ENCODE measurements at places on chromosomes 7 and 10.

DNA sequence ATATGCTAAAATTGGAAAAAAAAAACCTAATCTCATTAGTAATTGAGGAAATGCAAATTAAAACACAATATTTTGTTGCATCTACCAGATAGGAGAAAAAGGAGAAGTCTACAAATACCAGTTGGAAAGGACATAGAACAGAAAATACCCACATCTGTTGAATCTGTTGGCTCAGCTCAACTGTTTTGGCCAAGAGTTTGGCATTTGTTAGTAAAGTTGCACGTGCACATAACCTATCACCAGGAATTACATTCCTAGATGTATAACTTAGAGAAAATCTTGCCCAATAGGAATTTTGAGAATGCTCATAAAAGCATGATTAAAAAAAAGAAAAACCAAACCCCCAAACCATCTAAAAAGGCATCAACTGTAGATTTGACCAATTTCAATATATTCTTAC lies 282.1 kb upstream of the BMPER start:
- DNase-seq, result no peak

DNA sequence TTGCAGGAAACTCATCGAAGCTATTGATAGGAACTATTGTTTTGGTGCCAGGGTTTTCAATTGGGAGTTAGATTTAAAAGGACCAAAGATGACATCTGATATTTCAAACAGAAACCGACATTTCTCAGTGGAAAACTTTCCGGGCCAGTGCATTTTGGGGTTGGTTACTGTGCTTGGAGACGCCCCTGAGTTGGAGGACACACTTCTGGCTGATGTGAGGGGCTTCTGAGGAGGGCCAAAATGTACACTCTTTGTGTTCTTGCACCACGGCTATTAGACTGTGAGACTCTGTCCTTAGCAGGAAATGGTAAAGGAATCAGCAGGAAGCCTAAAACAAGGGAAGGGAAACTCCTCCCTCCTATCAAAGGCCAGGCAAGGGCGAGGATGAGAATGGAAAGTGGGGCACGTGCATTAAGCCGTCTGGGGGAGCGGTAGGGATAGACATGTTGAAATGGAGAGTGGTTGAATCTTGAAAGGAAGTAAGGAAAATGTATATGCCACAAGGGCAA lies 1.8 kb upstream of the SRGN start:
- no peak for DNase-seq

- no peak for DNase-seq
These were observed 107.7 kb downstream of the GRID1 start for GRCh38 chr10:86258941-86259340.

GRCh38 chr7:99833289-99833877 lies 5.6 kb downstream of the CYP3A43 start:
- DNase-seq, result no peak

GRCh38 chr10:31317652-31318381 lies 1.2 kb upstream of the ZEB1 start:
- peak; percentile 63 for DNase-seq

GRCh38 chr7:145219461-145219860 lies 383.6 kb upstream of the TPK1 start:
- DNase-seq, result no peak

DNA sequence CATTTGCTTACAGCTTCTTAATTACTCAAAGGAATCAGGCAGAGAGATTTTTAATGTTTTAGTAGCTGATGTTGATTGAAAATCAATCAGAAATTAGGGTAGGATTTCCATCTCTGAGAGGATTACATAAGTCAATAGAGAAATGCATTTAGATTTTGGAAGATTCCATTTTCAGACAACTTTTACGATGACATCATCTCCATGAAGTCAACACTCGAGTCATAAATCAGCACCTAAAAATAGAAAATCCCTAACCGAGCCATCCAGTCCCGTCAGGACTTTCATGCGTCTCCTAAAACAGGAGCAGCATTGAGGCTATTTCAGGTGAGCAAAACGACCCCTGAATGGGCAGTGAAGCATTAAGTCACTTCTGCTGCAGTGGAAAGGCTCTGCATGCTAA lies 279.7 kb upstream of the RNF32 start:
- no peak for DNase-seq

DNA sequence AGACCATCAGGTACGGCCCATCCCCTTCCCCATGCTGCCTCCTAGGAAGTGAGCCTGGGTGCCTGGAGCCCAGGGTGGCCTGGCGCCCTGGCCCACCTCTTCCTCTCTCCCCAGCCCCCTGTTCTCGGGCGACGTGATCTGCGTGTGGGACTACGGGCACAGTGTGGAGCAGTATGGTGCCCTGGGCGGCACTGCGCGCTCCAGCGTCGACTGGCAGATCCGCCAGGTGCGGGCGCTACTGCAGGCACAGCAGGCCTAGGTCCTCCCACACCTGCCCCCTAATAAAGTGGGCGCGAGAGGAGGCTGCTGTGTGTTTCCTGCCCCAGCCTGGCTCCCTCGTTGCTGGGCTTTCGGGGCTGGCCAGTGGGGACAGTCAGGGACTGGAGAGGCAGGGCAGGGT lies 17.0 kb downstream of the ASL start:
- DNase-seq, result no peak
